Upper lobe of right lung (tissue), 1 donor: ENCODE measurements at places on chromosomes 7 and 10. TPM values are rescaled to one million over a fixed set of nuclear protein-coding genes. Genes with fewer than 3 reads are reported as not detected.
A peak's percentile ranks its signal among the peaks of the same experiment; 100 is the strongest.

DNA sequence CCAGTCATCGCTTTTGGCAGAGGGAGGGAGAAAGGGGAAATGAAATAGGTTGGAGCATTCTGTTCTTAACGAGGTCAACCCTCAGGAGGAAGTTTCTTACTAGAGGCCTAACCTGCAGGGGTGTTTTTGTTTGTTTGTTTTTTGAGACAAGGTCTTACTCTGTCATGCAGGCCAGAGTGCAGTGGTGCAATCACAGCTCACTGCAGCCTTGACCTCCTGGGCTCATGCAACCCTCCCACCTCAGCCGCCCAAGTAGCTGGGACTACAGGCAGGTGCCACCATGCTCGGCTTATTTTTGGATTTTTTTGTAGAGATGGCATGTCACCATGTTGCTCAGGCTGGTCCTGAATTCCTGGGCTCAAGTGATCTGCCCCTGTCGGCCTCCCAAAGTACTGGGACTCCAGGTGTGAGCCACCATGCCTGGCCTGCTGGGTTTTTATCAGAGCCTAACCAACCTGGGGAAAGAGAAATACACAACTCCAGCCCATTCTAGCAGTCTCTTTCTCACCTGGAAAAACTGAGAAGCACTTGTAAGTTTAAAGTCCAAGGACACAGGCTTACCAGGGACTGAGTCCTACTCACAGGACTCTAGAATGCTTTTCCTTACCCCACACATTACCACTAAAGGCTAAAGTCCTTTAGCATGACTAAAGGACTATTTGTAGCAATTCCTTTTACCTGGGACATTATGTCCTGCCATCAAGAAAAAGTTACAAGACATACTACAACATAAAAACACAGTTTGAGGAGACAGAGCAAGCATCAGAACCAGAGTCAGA, 101.0 kb upstream of the EGFR start:
- no peak overlapping the region for H3K27ac ChIP-seq
- DNase-seq, result no peak
- H3K27me3 ChIP-seq, result no peaks in the 10 kb centered on the region
- no peaks in the 10 kb centered on the region for H3K36me3 ChIP-seq

GRCh38 chr10:69831231-69831855, 29.6 kb downstream of the COL13A1 start:
- H3K4me3 ChIP-seq, result no peak overlapping the region
- no peaks in the 10 kb centered on the region for H3K4me1 ChIP-seq
- H3K36me3 ChIP-seq, result no peaks in the 10 kb centered on the region
- H3K27me3 ChIP-seq, result no peaks in the 10 kb centered on the region

DNA sequence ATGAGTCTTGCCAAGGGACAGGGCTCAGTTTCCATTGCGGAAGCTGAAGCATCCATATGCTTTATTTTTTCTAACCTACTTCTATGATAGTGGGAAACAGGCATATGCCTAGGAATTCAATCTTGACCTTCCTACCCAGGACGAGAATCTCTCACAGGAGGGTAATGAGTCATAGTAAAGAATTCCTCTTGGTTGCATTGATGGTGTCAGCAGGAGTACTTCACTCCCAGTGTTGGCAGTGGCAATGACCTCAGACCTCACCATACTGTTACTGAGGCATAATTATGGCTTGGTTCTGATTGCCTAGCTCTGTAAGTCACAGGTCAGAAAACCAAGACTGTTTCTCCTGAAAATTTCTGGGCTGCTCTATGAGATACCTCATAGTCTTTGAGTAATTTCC, 552.9 kb downstream of the ARL4A start:
- no peak overlapping the region for H3K4me3 ChIP-seq
- H3K27me3 ChIP-seq, result no peaks in the 10 kb centered on the region
- no peaks in the 10 kb centered on the region for H3K4me1 ChIP-seq

- no peak for DNase-seq
- H3K27me3 ChIP-seq, result peaks cover 31% of the 10 kb centered on the region
- H3K36me3 ChIP-seq, result no peaks in the 10 kb centered on the region
- H3K4me3 ChIP-seq, result no peak overlapping the region
- H3K4me1 ChIP-seq, result peaks cover 7% of the 10 kb centered on the region
Measured at GRCh38 chr7:150954201-150954985, 23.7 kb downstream of the KCNH2 start.

GRCh38 chr7:137747359-137748031, 99.3 kb downstream of the DGKI start:
- H3K4me1 ChIP-seq, result no peaks in the 10 kb centered on the region
- DNase-seq, result no peak
- no peak overlapping the region for H3K27ac ChIP-seq
- no peaks in the 10 kb centered on the region for H3K36me3 ChIP-seq
- H3K4me3 ChIP-seq, result no peak overlapping the region
- H3K27me3 ChIP-seq, result no peaks in the 10 kb centered on the region

GRCh38 chr10:132463333-132464255, 66.6 kb downstream of the PWWP2B start:
- H3K36me3 ChIP-seq, result no peaks in the 10 kb centered on the region
- H3K4me3 ChIP-seq, result no peak overlapping the region
- no peak for DNase-seq
- H3K4me1 ChIP-seq, result peaks cover 22% of the 10 kb centered on the region
- H3K27ac ChIP-seq, result peak overlapping the region; percentile 85
- no peaks in the 10 kb centered on the region for H3K27me3 ChIP-seq

DNA sequence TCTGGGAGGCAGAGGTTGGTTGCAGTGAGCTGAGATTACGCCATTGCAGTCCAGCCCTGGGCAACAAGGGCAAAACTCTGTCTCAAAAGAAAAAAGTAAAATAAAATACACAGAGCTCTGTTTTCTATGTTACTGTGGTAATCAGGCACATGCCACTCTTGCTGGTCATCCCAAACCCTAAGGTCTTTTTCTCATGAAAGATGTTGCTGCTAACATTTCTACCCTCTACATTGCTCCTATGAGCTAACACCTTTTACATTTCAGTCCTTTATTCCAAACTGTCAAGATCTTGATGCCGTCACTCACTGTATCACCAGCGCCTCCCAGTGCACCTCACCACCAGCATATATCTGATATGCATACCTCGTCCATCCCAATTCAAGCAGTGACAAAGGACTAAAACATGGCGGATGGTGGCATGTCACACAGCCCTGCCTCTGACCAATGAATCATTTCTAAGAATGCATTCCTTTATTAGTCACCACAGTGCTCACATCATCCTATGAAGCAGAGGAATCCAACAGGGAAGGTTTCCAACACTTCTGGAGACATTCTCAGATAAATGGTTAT, 4.3 kb downstream of the DAGLB start:
- H3K4me1 ChIP-seq, result peaks cover 21% of the 10 kb centered on the region
- H3K27ac ChIP-seq, result no peak overlapping the region
- peaks cover 33% of the 10 kb centered on the region for H3K36me3 ChIP-seq

GRCh38 chr10:128398118-128398517, 271.9 kb upstream of the MKI67 start:
- no peaks in the 10 kb centered on the region for H3K27me3 ChIP-seq
- H3K36me3 ChIP-seq, result no peaks in the 10 kb centered on the region
- H3K27ac ChIP-seq, result no peak overlapping the region
- no peaks in the 10 kb centered on the region for H3K4me1 ChIP-seq
- DNase-seq, result no peak

HABP2 gene
- total RNA-seq, result 3.6 TPM

FIGNL1 gene
- total RNA-seq, result 5.5 TPM

COL17A1 gene
- total RNA-seq, result 1.5 TPM

METTL2B gene
- 22.1 TPM for total RNA-seq

IMMP2L gene
- total RNA-seq, result 22.0 TPM
